ENCODE measurements at places on chromosomes 4 and X.

- no peak for DNase-seq
These were observed 3.7 kb upstream of the RHOH start for GRCh38 chr4:40193016-40193571.

DNA sequence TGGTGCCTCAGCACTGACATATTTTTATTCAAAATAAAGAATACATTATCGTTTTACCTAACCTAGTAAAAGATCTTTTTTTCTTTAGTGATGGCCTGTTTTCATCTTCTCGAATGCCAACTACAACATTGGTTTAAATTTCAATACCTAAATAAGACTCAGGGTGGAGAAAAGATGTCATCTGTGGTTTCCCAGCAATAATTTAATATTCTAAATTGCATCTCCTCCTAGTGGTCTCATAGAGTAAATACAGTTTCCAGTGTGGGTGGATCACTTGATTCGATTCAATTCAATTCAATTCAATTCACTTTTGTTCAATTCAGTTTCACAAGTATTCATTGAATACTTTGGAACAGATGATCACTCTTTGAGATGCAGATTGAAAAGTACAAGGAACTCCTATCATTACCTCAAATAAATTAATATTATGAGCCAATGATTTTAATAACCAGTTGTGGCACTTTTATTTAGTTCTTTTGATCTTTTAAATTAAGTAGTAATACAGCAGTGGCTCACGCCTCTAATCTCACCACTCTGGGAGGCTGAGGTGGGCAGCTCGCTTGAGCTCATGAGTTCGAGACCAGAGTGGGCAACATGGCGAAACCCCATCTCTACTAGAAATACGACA lies 427.2 kb downstream of the FAT4 start:
- DNase-seq = no peak

DNA sequence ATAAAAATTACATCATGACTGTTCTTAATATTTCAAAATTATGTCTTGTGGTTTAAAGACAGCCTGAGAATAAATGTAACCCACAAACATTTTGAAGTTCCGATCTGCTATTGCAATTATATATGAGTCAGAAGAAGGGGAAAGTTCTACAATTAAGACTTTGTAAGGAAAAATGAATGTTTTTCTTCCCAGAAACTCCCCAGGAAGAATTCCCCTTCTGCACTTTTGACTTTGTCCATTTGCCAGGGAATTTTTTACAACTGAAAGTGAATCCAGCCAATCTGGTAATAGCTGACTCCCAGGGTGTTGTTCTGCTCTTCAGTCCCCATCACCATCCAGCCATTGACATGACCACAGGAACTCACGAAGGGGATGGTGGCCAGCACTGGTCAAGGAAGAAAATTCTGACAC lies 61.6 kb upstream of the NOCT start:
- DNase-seq = no peak

GRCh38 chr4:185955151-185955770 lies 113.7 kb upstream of the TLR3 start:
- DNase-seq = no peak

GRCh38 chr4:174192943-174193342 lies 90.5 kb downstream of the FBXO8 start:
- DNase-seq = no peak

- no peak for DNase-seq
These were observed 244.3 kb downstream of the EVC2 start for GRCh38 chr4:5463936-5464650.

DNA sequence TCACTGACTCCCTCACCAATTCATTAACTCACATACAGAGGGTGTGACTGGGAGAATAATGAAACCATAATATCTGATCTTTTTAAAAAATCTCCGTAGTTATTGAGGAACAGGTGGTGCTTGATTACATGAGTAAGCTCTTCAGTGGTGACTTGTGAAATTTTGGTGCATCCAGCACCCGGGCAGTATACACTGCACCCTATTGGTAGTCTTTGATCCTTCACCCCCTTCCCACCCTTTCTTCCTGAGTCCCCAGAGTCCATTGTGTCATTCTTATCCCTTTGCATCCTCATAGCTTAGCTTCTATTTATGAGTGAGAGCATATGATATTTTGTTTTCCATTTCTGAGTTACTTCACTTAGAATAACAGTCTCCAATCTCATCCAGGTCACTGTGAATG lies 1143.8 kb downstream of the PCDH19 start:
- DNase-seq = no peak

- no peak for DNase-seq
These were observed 15.3 kb upstream of the PUDP start for GRCh38 chrX:7163146-7163677.

DNA sequence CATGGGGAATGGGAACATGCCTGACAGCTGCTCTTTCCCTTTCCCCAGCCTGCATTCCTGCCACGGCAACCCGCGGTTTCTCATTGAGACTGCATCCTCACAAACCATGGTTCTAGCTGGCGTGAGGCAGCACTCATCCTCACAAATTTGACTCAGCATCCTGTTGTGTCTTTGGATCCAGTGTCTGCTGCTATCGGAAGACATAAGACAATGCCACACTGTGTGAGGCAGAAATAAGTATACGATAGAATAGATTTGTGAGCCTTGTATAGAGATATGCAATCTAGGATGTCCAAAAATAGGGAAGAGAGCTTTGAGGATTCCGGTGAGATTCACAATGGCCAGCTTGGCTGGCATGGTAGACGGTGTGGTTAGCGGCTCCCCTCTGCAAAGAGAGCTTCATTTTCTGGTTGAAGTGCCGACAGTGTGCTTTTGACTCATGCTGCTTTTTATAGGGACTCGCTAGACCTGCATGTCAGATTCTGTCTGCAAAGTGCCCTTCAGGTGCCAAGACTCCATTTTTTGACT lies 161.3 kb upstream of the PSAPL1 start:
- DNase-seq = no peak

Data from thoracic aorta (tissue), 2 donors.